ENCODE measurements at places on chromosomes 2 and 18.

GRCh38 chr2:43592443-43592842 is 3.4 kb downstream of the THADA start:
- DNase-seq: no peak

- DNase-seq: no peak
Observed at GRCh38 chr18:48592540-48593171, 53.8 kb downstream of the CTIF start.

DNA sequence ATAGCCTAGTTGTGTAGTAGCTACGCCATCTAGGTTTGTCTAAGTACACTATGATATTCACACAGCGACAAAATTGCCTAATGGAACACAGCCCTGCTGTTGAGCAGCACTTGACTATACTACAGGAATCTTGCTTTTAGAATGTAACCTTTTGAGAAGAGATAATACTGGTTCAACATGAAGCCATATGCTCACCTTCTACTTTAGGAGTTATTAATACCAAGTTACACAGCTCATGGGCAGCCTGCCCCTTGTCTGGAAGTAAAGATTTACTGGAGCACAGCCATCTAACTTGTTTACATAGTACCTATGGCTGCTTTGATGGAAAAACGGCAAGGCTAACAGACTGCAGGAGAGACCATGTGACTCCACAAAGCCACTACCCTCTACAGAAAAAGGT is 174.8 kb downstream of the DYM start:
- DNase-seq: no peak

DNA sequence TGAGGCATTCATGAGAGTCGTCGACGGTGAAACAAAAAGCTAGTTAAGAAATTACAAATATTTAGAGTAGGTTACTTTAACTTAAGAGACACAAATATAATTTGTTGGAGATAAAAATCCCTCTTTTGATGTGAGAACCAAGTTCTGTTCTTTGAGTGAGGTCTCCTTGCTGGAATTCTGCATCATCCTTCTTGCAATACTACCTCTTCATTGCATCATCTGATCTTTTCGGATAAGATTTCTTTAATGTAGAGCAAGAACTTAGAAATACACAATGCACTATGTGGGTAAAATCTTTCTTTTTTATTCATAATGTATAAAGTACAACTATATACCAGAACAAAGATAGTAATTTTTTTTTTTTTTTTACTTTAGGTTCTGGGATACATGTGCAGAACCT is 118.4 kb downstream of the ARL4C start:
- no peak for DNase-seq

GRCh38 chr2:157487747-157488146 is 43.9 kb upstream of the CYTIP start:
- no peak for DNase-seq

GRCh38 chr2:67437114-67437513 is 40.0 kb downstream of the ETAA1 start:
- DNase-seq: no peak

- DNase-seq: no peak
Observed at GRCh38 chr2:118939994-118940393, 2.0 kb upstream of the MARCO start.

DNA sequence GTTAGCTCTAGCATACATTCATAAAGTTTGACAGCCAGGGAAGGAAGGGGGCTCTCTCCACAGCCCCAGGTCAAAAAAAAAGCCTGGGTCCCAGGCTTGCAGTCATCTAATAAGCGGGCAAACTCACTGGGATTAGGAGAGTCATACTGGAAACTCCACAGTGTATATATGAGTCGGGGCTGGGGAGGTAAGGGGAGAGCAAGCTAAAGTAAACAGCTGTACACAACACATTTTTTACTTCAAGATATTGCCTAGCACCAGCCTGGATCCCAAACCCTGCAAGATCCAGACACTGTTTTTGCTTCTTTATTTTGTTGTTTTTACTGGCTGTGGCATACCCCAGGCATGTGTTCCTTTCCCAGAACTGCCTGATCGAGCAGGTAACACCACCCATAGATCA is 291.3 kb upstream of the TANK start:
- no peak for DNase-seq

- DNase-seq: no peak
Observed at GRCh38 chr18:11529081-11529480, 80.3 kb upstream of the SLC35G4 start.

- DNase-seq: no peak
Observed at GRCh38 chr2:172993931-172994717, 81.5 kb upstream of the MAP3K20 start.

GRCh38 chr18:58308463-58308862 is 264.4 kb downstream of the NEDD4L start:
- DNase-seq: no peak

DNA sequence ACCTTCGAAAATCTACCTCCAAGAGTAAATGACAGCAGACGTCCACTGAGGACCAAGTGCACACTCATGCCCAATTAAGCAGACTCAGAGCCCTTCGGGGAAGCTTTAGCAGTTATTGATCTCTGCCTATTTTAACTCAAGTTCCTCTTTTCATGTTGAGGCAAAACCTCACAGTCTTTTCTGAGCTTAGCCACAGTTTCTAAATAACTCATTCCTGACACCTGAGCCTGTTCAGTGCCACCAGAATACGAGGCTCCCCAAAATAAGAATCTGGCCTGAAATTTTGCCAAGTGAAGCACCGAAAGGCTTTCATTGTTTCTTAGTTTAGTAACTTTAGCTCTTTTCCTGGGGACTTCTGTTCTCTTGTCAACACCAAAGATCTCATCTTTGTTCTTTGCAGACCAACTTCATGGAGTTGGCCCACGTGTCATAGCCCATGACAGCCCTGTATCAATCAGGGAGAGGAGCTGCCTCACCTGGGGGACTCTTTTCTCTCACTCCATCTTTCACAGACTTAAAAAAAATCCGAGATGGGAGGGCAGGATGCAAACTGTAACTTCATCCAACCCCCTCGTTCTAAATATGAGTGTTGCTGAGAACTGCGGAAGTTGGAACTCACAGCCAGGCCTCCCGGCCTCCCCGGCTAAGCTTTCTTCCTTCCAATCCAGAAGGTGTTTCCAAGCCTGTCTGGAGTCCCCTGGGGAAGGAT is 22.2 kb downstream of the INPP5D start:
- no peak for DNase-seq

Measured in effector memory CD4-positive, alpha-beta T cell (primary cell).